Cardiac fibroblast (primary cell): ENCODE measurements at places on chromosomes 13 and 19.

GRCh38 chr19:27580906-27581305, 1632.0 kb downstream of the UQCRFS1 start:
- DNase-seq, result no peak

GRCh38 chr19:35265126-35265899, 3.4 kb upstream of the USF2 start:
- no peak for DNase-seq

DNA sequence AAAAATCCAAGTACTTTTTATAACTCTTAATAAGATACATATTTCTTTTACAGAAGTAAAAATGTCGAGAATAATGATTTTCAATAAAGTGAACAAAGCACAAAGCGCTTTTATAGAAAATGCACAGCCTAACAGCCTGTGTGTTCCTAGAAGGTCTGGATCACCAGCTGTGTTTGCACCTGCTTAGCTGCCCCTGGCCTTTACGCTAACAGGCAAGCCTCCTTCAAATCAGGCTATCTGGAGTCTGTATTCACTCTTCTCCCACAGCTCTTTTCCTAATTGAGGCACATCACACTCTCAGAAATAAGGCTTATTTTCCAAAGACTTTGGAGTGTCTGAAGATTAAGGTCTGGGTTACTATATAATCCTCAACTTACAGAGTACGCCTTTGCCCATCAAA, 183.1 kb downstream of the LHFPL6 start:
- no peak for DNase-seq

DNA sequence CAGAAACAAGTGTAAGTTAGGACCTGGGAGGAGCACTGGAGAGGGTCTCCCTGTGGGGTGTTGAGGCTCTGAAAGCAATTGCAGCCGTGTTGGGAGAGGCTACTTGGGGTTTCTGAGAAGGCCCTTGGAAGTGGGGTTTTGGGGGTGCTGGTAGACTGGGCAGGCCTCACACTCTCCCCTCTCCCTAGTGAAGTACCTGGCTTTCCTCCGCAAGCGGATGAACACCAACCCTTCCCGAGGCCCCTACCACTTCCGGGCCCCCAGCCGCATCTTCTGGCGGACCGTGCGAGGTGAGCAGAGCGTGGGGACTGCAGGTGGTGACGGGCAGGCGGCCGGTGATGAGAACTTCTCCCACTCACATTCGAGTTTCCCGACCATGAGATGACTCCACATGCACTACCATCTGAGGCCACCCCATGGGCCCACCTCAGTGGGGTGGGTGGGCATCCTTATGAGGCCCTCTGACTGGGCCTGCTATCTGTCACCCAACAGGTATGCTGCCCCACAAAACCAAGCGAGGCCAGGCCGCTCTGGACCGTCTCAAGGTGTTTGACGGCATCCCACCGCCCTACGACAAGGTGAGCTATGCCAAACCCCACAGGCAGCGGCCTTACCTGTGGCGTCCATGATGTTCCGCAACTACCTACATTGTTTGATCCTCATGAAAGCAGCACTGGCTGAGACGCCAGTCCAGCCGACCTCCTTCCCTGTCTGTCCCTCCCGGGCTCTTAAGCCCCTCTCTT, 3.0 kb downstream of the RPL13A start:
- no peak for DNase-seq

GRCh38 chr13:95457294-95457693, 95.2 kb upstream of the CLDN10 start:
- no peak for DNase-seq

- DNase-seq, result peak; percentile 6
Observed at GRCh38 chr13:71417205-71417604, 449.8 kb downstream of the DACH1 start.

DNA sequence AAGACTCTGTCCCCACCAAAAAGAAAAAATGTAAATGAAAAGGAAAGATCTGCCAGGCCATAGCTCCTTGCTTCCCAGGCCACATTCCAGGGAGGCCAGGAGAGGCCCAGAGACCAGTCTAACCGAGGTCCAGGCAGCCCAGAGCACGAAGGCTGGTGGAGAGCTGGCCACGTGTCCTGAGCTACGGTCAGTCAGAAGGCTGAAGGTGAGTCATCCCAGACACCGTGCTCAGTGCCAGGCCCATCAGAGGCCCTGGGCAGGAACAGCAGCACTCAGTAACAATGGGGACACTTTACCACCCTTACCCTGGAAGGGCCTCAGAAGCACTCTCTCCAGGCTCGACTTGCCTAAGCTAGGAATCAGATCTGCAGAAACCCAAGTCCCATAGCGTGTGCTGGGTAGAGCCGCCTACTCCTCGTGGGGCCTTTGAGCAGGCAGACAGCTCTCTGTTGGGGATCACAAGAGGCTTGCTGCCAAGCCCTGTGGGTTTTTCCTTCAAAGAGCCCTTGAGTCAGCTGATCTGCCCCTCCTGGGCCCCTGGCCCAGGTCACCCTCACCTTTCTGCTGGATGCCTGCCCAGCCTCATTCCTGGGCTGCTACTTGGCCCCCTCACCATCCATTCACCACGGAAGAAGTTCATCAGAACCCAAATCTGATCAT, 11.6 kb upstream of the DNMT1 start:
- DNase-seq, result peak; percentile 77

DNA sequence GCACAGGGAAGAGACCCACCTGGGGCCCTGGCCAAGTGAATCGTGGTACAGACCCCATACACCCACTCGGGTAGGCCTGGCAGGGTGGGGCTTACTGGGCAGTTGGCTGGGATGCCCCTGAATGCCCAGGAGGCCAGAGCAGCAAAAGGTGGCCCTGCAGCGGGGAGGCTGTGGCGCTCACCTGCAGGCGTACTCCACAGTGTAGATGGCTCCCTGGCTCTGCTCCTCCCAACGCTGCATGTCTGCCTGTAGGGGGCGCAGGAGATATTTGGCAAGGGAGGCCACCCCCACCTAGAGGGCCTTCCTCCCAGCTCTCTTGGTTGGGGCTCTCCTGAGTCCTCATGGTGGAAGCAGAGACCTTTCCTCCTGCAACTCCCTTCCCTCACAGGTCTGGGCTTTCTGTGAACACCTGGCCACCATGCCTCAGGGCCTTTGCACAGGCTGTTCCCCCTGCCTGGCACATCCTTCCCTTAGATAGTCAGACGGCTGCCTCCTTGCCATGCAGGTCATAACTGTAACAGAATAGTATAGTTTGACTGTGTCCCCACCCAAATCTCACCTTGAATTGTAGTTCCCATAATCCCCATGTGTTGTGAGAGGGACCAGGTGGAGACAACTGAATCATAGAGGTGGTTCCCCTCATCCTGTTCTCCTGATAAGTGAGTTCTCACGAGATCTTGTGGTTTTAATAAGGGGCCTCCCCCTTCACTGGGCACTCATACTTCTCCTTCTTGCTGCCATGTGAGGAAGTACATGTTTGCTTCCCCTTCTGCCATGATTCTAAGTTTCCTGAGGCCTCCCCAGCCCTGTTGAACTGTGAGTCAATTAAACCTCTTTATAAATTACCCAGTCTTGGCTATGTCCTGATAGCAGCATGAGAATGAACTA, 5.9 kb downstream of the BORCS8 start:
- peak; percentile 51 for DNase-seq

GRCh38 chr19:35107545-35107944, 8.1 kb upstream of the FXYD3 start:
- peak; percentile 61 for DNase-seq

DNA sequence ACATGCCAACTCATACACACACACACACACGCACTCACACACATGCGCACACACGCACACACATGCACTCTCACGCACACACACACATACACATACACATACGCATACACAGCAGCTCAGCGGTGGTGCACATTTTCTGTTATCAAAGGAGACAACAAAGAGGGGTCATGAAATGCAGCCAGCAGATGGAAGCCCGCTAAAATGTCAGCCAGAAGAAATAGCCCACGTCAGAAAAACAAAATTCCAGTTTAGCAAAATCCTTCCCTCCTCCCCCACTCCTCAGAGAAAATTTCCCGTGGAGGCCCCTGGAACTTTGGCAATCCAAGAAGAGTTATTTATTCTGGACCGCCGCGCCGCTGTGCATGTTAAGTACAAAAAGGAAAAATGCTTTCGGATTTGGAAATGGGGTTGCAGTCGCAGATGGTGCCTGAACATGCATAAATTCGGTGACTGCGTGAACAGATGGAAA, 114.6 kb upstream of the VSTM2B start:
- no peak for DNase-seq

- peak; percentile 19 for DNase-seq
Observed at GRCh38 chr19:33905473-33905936, 108.8 kb downstream of the KCTD15 start.

- DNase-seq, result no peak
Observed at GRCh38 chr19:4737955-4738600, 14.4 kb upstream of the DPP9 start.

DNA sequence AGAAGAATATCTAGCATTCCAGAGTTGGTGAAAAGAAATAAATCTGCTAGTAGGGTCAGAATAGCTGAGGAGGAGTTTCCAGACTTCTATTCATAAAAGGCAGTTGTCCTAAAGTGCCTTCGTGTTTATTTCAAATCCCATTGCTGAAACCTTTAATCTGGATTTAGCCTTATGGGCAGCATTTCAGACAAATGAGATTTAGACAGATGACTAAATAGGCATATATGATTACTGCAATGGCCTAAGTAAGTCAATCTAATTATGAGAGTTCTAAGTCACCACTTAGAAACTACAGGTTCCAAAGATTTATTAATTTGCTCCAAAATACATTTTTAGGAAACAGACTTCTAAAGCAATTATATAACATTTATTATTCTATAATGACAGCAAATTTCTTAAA, 368.7 kb downstream of the LIG4 start:
- no peak for DNase-seq

- no peak for DNase-seq
Observed at GRCh38 chr13:74661851-74662250, 527.6 kb upstream of the KLF12 start.

- DNase-seq, result no peak
Observed at GRCh38 chr13:39144391-39144790, 106.1 kb downstream of the NHLRC3 start.

- DNase-seq, result peak; percentile 68
Observed at GRCh38 chr13:30752201-30752797, 17.0 kb downstream of the ALOX5AP start.

- DNase-seq, result peak; percentile 18
Observed at GRCh38 chr13:51066091-51066831, 44.8 kb downstream of the C13orf42 start.

- peak; percentile 98 for DNase-seq
Observed at GRCh38 chr19:55632463-55632834, 8.1 kb upstream of the ZNF784 start.

GRCh38 chr13:44379885-44380284, 6.3 kb downstream of the SERP2 start:
- no peak for DNase-seq
